ENCODE measurements at places on chromosomes 16 and 17.

- DNase-seq, result peak; percentile 10
Measured at GRCh38 chr17:59330053-59330942, 1.2 kb upstream of the YPEL2 start.

DNA sequence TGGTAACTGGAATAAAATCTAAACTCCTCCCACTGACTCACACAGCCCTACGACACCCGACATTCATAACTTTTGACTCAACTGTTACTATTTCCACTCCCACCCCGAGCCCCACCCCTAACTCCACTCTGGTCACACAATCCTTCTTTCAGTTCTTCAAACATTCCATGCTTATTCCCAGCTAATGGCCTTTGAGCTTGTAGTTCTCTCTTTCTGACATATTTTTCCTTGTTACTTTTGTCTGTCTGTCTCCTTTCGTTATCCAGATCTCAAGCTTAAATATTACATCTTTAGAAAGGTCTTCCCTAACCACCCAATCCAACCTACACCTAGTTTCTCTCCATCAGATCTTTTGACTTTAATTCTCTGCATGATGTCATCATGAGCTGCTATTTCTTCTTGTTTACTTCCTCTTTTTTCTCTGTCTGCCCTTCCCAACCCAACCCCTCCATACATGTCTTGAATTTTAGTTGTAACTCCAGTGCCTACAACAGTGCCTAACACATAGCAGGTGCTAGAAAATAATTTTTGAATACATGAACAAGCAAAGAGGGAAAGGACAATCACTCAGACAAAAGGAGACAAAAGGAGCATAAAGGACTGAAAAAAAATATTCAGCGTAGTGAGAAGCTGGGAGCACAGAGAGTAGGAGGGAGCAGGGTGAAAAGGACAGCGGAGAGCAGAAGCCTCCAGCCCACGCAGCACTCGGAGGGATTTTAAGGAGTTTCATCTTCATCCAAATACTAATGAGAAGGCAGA, 65.2 kb upstream of the SMIM36 start:
- DNase-seq, result no peak

DNA sequence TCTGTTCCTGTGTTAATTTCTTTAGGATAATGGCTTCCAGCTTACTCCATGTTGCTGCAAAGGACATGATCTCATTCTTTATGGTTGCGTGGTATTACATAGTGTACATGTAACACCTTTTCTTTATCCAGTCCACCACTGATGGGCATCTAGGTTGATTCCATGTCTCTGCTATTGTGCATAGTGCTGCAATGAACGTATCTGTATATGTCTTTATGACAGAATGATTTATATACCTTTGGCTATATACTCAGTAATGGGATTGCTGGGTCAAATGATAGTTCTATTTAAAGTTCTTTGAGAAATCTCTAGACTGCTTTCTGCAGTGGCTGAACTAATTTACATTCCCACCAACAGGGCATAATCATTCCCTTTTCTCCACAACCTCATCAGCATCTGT, 39.8 kb downstream of the ABCA10 start:
- no peak for DNase-seq

- DNase-seq, result no peak
Measured at GRCh38 chr16:83689385-83689831, 118.4 kb upstream of the HSBP1 start.

GRCh38 chr17:72432881-72433280, 312.1 kb downstream of the SOX9 start:
- no peak for DNase-seq

- DNase-seq, result peak; percentile 63
Measured at GRCh38 chr17:77542551-77543490, 402.1 kb downstream of the SEC14L1 start.

DNA sequence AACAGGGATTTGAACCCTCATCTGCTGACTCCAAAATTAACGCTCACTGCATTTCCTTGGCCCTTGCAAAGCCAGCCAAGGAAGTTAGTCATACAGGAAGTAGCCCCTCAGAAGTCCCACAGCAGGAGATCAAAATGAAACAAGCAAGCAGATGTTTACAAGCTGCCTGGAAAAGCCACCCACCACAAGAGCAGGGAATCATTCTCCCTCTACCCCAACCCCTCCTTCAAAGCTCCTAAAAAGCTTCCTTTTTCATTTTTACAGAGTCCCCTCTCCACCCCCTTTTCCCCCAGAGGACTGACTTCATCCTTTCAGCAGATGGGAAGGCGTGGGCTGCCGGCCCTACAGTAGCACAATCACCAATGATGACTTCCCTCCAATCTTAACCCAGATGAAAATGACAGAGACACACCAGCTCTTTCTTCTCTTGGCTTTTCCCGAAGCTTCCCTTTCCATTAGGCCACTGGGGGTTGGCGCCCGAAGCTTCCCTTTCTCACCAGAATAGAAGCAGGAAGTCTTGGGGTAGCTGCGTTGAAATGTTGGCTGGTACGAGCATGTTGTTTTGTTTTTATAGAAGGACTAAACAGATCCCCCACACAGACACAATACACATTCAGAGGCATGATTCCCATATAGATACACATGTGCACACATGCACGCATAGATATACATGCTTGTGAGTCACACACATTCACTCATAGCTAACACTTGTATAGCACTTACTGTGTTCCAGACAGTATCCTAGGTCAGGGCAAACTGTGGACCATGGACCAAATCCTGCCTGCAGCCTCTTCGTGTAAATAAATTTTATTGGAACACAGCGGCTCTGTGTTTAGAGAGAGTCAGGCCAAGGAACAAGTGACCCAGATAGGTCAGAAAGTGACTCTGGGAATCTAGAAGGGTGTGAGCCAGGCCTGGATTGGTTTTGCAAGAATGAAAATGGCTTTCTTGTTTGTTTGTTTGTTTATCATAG, 17.4 kb downstream of the ITPRIPL2 start:
- DNase-seq, result no peak
